Endodermal cell (in vitro differentiated cells): ENCODE measurements at places on chromosomes 6 and 20.

GRCh38 chr20:51594236-51595057, 51.9 kb upstream of the NFATC2 start:
- H3K27ac ChIP-seq = no peak overlapping the region
- no peaks in the 10 kb centered on the region for H3K4me1 ChIP-seq
- H3K4me3 ChIP-seq = no peak overlapping the region
- H3K36me3 ChIP-seq = peaks cover 7% of the 10 kb centered on the region
- no peak for DNase-seq

DNA sequence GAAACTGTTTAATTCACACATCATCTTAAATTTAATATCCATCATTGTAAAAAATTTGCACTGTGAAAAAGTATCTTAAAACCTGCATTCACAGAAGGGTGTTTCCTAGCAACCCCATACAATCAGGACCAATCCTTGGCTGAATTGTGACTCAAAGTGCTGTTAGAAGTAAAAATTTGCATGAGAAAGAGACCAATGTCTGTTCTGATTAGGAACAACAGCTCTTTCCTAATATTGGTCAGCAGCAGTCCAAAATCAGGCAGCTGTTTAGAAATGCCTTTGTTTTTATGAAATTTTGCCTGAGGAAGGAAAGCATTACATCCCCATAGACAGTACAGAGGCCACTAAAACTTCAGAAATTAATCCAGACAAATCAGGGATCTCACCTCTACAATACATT, 987.0 kb downstream of the HACE1 start:
- peak overlapping the region; percentile 34 for H3K27ac ChIP-seq
- H3K36me3 ChIP-seq = no peaks in the 10 kb centered on the region
- DNase-seq = no peak
- H3K4me1 ChIP-seq = peaks cover 17% of the 10 kb centered on the region
- no peak overlapping the region for H3K4me3 ChIP-seq

DNA sequence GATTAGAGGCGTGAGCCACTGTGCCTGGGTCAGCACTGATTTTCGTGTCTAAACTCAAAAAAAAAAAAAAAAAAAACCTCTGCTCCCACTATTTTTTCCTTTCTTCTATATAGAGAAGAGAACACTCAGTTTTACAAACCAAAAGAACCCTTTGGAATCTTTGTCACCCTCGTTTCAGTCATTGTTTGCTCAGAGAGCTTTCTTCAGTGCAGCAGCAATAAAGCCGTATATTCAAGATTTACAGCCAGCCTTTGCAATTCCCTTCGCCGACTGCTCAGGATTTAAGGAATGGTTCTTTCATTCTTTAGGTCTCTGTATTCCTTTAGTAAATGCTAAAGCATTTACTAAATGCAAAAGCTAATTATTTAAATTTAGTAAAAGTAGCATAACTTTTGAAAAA, 20.1 kb downstream of the RIOK1 start:
- no peak overlapping the region for H3K27ac ChIP-seq
- H3K27me3 ChIP-seq = no peaks in the 10 kb centered on the region
- H3K4me3 ChIP-seq = no peak overlapping the region
- peaks cover 13% of the 10 kb centered on the region for H3K4me1 ChIP-seq
- peaks cover 80% of the 10 kb centered on the region for H3K36me3 ChIP-seq
- no peak for DNase-seq

GRCh38 chr20:52529826-52530225, 338.2 kb upstream of the ZFP64 start:
- no peak overlapping the region for H3K27ac ChIP-seq
- H3K4me1 ChIP-seq = no peaks in the 10 kb centered on the region
- H3K4me3 ChIP-seq = no peak overlapping the region

- peaks cover 10% of the 10 kb centered on the region for H3K36me3 ChIP-seq
- DNase-seq = no peak
- H3K4me3 ChIP-seq = no peak overlapping the region
- no peaks in the 10 kb centered on the region for H3K27me3 ChIP-seq
- H3K27ac ChIP-seq = no peak overlapping the region
Observed at GRCh38 chr20:4006640-4007039, 8.7 kb downstream of the RNF24 start.

GRCh38 chr6:145245119-145245518, 490.2 kb downstream of the EPM2A start:
- no peaks in the 10 kb centered on the region for H3K4me1 ChIP-seq
- H3K4me3 ChIP-seq = no peak overlapping the region
- no peak for DNase-seq
- H3K36me3 ChIP-seq = no peaks in the 10 kb centered on the region

- H3K4me3 ChIP-seq = no peak overlapping the region
- peaks cover 80% of the 10 kb centered on the region for H3K27me3 ChIP-seq
- no peaks in the 10 kb centered on the region for H3K36me3 ChIP-seq
Observed at GRCh38 chr6:108187519-108187918, 21.7 kb downstream of the NR2E1 start.

DNA sequence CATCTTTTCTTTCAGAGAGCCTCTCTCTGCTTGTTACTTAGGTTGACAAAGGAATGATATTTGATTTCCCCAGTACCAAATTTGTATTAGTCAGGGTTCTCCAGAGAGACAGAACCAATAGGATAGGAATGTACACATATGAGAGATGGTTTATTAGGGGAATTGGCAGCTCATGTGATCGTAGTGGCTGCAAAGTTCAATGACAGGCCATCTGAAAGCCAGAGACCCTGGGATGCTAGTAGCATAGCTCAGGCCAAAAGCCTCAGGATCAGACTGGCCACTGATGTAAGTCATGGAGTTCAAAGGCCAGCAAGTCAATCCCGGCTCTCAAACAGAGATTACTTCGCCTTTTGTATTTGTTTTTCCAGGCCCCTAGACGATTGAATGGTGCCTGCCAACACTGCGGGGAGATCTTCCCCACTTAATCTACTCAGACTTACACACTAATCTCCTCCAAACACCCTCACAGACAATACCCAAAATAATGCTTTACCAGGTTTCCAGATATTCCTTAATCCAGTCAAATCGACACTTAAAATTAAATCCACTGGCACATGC, 215.5 kb downstream of the ALDH8A1 start:
- H3K4me1 ChIP-seq = no peaks in the 10 kb centered on the region
- DNase-seq = no peak
- H3K27ac ChIP-seq = no peak overlapping the region
- no peak overlapping the region for H3K4me3 ChIP-seq
- no peaks in the 10 kb centered on the region for H3K27me3 ChIP-seq

- H3K4me1 ChIP-seq = no peaks in the 10 kb centered on the region
- no peak overlapping the region for H3K4me3 ChIP-seq
- H3K27me3 ChIP-seq = no peaks in the 10 kb centered on the region
- no peak overlapping the region for H3K27ac ChIP-seq
- DNase-seq = no peak
Observed at GRCh38 chr6:76420094-76420493, 347.6 kb upstream of the IMPG1 start.

DNA sequence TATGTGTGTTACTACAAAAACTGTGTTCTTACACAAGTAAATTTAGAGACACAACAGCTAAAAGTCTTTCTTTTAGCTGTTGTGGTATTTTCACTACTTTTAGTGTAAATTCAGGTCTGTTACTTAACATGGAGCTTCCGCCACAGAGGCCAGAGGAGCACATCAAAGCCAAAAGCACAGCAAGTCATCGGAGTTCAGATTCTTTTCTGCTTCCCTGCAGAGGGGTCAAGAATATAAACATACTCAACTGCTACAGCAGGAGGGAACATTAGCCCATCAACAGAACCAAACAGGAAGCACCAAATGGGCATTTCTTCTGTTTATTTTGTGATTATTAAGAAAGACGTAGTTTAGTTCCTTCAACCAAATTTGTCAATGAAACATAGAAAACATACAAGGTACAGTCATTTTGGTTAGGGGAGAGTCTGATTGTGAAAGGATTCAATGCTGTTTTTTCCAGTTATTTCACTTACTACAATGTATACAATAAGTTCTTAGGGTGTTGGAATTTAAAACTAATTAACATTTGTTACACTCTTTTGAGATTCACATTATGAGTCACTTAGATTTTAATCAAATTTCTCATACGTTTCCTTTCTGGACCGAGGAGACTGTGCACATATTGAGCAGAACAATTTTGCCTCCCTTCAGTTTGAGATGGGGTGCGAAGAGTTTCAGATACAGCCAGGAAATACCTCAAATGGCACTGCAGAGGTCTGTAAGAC, 42.8 kb upstream of the DSE start:
- no peaks in the 10 kb centered on the region for H3K27me3 ChIP-seq
- H3K4me3 ChIP-seq = no peak overlapping the region
- peaks cover 7% of the 10 kb centered on the region for H3K4me1 ChIP-seq
- DNase-seq = peak; percentile 70
- no peak overlapping the region for H3K27ac ChIP-seq
- H3K36me3 ChIP-seq = no peaks in the 10 kb centered on the region

- H3K27me3 ChIP-seq = no peaks in the 10 kb centered on the region
- peak; percentile 69 for DNase-seq
- peak overlapping the region; percentile 90 for H3K4me3 ChIP-seq
- H3K4me1 ChIP-seq = peaks cover 27% of the 10 kb centered on the region
- H3K36me3 ChIP-seq = no peaks in the 10 kb centered on the region
Observed at GRCh38 chr20:50193199-50193835, 2.7 kb downstream of the CEBPB start.

- no peaks in the 10 kb centered on the region for H3K36me3 ChIP-seq
- peaks cover 12% of the 10 kb centered on the region for H3K4me1 ChIP-seq
- no peak overlapping the region for H3K4me3 ChIP-seq
- no peak overlapping the region for H3K27ac ChIP-seq
Observed at GRCh38 chr6:54559136-54559535, 250.9 kb downstream of the TINAG start.

- DNase-seq = peak; percentile 23
- H3K4me3 ChIP-seq = no peak overlapping the region
- H3K4me1 ChIP-seq = no peaks in the 10 kb centered on the region
Observed at GRCh38 chr6:169846286-169847056, 95.0 kb downstream of the ERMARD start.

DNA sequence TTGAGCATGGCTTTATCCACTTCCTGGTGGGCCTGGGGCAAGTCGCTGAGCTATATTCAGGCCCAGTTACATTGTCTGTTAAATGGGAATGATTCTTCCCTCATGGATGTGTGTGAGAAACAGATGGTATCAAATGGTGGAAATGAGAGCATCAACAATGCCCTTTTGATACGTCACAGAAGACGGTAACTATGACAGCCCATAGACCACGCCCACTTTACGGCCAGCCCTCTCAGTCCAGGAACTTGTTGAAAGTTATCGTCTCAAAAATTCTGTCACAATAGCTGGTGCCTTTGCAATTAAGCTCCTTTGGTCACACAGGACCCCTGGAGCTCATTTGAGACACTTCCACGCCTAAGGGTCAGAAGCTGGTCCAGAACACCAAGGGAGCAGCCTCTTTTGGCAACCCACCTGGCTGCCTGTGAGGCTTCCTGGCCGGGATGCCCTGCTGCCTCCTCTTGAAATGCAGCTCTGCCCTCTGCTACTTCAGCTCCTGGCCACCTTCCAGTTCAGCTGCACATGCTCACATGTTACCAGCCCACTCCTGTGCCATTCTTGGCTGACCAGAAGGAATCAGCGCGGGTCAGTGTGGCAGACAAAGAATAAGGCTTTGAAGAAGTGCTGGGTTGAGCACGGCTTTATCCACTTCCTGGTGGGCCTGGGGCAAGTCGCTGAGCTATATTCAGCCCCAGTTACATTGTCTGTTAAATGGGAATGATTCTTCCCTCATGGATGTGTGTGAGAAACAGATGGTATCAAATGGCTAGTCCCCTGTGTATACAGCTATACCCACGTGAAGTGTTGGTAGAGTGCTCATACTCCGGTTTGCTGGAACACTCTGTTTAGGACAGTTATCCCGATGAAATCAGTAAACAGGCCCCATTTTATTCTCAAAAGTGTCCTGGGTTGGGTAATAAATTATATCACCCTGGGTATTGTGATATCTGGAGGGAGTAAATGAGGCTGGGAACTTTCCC, 199.2 kb upstream of the SUPT3H start:
- no peak overlapping the region for H3K4me3 ChIP-seq
- H3K36me3 ChIP-seq = no peaks in the 10 kb centered on the region
- no peak overlapping the region for H3K27ac ChIP-seq
- no peak for DNase-seq

DNA sequence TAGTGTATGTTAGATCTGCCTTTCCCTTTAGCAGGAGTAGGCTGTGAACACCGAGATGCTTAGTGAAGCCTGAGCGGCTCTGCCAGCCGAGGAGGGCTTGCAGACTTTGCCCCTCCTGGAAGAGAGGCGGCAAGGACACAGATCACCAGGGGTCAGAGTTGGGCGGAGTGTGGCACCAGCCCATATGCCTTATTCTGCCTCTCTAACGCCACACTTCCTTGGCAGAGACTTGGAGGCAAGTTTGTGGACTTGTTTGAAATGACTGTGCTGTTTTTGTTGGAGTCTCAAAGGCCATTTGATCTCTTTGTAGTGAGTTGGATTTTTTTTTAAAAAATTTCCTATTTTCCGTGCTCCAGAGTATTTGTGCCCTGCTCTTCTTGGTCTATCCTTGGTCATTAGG, 44.5 kb upstream of the CLDN20 start:
- H3K27ac ChIP-seq = no peak overlapping the region
- H3K4me3 ChIP-seq = no peak overlapping the region
- H3K36me3 ChIP-seq = no peaks in the 10 kb centered on the region
- H3K27me3 ChIP-seq = no peaks in the 10 kb centered on the region
- no peak for DNase-seq
- peaks cover 8% of the 10 kb centered on the region for H3K4me1 ChIP-seq

DNA sequence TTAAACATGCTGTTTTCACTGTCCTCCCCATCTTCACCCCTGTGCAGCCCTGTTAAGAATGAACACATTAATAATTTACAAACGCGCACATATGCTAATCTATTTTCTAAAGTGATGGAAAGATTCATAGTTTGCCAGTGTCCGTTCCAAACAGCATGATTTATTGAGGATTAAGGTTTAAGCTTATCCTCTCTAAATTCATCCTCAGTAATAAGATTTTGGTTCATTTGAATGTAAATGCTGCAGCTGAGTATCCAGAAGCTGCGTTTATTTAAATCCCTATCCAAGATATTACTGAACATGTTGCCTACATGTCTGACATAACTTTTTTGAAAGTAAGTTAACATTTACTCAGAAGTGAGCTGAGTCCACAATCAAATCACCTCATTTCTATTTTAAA, 42.8 kb upstream of the FAM135A start:
- H3K4me1 ChIP-seq = no peaks in the 10 kb centered on the region
- no peaks in the 10 kb centered on the region for H3K36me3 ChIP-seq
- no peak overlapping the region for H3K27ac ChIP-seq
- H3K4me3 ChIP-seq = no peak overlapping the region
- no peaks in the 10 kb centered on the region for H3K27me3 ChIP-seq

- H3K36me3 ChIP-seq = no peaks in the 10 kb centered on the region
- no peak overlapping the region for H3K4me3 ChIP-seq
- H3K27me3 ChIP-seq = no peaks in the 10 kb centered on the region
- no peaks in the 10 kb centered on the region for H3K4me1 ChIP-seq
Observed at GRCh38 chr6:38163186-38164130, 343.9 kb downstream of the ZFAND3 start.
